ENCODE measurements at places on chromosomes 3 and 15. TPM values are rescaled to one million over a fixed set of nuclear protein-coding genes. Genes with fewer than 3 reads are reported as not detected.

DNA sequence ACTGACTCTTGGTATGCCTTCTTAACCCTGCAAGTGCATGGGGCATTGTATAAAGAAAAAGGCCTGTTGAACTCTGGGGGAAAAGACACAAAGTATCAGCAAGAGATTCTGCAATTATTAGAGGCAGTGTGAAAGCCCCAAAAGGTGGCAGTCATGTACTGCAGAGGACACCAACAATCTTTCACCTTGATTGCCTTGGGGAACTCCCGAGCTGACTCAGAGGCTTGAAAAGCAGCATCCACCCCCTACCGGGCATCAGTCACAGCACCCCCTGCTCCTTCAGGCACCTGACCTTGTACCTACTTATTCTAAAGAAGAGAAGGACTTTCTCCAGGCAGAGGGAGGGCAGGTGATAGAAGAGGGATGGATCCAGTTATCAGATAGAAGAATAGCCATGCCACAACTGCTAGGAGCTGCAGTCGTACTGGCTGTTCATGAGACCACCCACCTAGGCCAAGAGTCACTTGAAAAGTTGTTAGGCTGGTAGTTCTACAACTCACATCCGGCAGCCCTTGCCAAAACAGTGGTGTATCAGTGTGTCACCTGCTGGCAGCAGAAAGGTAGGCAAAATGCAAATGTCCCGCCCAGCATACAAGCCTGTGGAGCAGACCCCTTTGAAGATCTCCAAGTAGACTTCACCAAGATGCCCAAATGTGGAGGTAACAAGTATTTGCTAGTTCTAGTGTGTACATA is 241.6 kb upstream of the CNTN6 start:
- DNase-seq, result no peak

COLQ gene
- total RNA-seq, result 1.7 TPM

GRCh38 chr15:90870354-90871138 is 2.2 kb downstream of the FURIN start:
- no peak for DNase-seq

SLC28A1 gene
- 0.54 TPM for total RNA-seq
